ENCODE measurements at places on chromosomes 5 and 9.

DNA sequence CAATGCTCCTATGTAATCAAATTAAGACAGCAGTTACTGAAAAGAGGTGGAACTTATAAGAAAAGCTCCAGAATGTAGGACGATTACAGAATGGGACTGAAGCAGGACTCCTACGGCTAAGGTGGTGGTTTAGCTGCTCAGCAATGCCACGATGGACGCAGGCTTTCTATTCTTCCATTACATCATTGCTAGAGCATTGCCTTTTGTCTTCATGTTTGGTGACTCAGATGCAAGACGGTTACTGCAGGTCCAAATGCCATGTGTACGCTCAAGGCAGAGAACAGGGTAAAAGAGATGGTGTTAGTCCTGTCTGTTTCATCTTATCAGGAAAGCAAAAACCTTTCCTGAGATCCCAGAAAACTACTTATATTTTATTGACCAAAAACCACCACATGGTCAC, 255.1 kb downstream of the ZSWIM6 start:
- no peaks in the 10 kb centered on the region for H3K36me3 ChIP-seq
- H3K27me3 ChIP-seq, result no peaks in the 10 kb centered on the region
- peaks cover 3% of the 10 kb centered on the region for H3K4me1 ChIP-seq
- no peak overlapping the region for H3K27ac ChIP-seq

- no peak overlapping the region for H3K27ac ChIP-seq
- H3K4me1 ChIP-seq, result peaks cover 3% of the 10 kb centered on the region
- no peaks in the 10 kb centered on the region for H3K27me3 ChIP-seq
- H3K36me3 ChIP-seq, result no peaks in the 10 kb centered on the region
- no peak overlapping the region for H3K4me3 ChIP-seq
Observed at GRCh38 chr9:96457266-96457665, 7.3 kb downstream of the HABP4 start.

GRCh38 chr5:141135030-141135717, at the start of gene PCDHB5:
TSS of gene PCDHB5 (plus strand) at chr5:141135206. CDS start at chr5:141135435, 229 bp downstream.
- H3K4me3 ChIP-seq, result peak within 1 kb of the TSS; percentile 35
- H3K4me1 ChIP-seq, result no peaks in the 10 kb centered on the region
- no peak within 1 kb of the TSS for H3K27ac ChIP-seq
- no peaks in the 10 kb centered on the region for H3K27me3 ChIP-seq

GRCh38 chr5:35319333-35320002, 89.2 kb upstream of the PRLR start:
- no peaks in the 10 kb centered on the region for H3K27me3 ChIP-seq
- H3K36me3 ChIP-seq, result no peaks in the 10 kb centered on the region
- H3K4me3 ChIP-seq, result no peak overlapping the region
- H3K4me1 ChIP-seq, result no peaks in the 10 kb centered on the region

GRCh38 chr5:141514330-141515133, 25.7 kb downstream of the PCDHGC5 start:
- DNase-seq, result no peak
- H3K36me3 ChIP-seq, result peaks cover 6% of the 10 kb centered on the region
- H3K27me3 ChIP-seq, result no peaks in the 10 kb centered on the region
- H3K27ac ChIP-seq, result peak overlapping the region; percentile 75
- peaks cover 53% of the 10 kb centered on the region for H3K4me1 ChIP-seq

DNA sequence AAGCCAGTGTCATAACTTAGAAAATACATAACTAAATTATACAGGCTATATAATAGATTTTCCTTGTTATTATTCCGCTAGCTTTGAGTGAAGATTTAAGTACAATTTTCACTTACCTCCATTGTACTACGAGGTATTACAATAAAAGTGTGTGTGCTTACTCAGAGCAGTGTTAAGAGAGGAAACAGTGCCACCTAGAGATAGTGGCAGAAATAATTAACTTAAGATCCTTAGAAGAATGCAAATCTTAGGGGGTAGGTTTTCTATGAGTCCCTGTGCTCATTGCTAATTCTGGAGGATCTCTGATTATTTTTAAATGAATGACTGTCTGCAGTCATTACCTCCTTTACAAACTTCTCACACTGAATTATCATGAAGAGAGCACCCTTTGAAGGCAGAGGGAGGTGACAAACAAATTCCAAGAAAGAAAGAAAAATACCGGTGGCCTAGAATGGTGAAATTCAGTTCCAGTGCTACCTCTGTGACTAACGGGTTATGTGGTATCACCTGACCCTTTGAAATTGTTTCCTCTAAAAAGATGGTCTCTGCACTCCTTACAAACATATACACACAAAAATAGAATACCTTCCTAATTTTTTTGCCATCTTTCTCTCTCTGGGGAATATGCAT, 379.8 kb downstream of the TRIM36 start:
- no peak overlapping the region for H3K27ac ChIP-seq
- no peaks in the 10 kb centered on the region for H3K4me1 ChIP-seq
- no peaks in the 10 kb centered on the region for H3K27me3 ChIP-seq
- no peaks in the 10 kb centered on the region for H3K36me3 ChIP-seq

DNA sequence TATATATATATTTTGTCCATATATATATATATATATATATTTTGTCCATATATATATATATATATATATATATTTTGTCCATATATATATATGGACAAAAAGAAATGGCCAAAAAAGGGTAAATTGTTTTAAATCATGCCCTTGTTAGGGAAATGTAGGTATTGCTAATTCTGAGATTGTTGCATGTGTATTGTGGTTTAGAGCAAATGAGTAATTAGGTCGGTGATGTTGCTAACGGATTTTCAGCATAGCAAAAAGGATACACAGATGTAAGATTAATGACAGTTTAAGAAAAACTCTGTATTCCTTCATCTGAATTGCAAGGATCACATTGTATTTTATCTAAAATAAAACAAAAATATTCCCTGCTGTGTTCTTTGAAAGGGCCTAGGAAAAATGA, 40.2 kb downstream of the OSTF1 start:
- no peaks in the 10 kb centered on the region for H3K27me3 ChIP-seq
- H3K4me1 ChIP-seq, result no peaks in the 10 kb centered on the region
- DNase-seq, result no peak
- no peak overlapping the region for H3K4me3 ChIP-seq
- peaks cover 33% of the 10 kb centered on the region for H3K36me3 ChIP-seq

DNA sequence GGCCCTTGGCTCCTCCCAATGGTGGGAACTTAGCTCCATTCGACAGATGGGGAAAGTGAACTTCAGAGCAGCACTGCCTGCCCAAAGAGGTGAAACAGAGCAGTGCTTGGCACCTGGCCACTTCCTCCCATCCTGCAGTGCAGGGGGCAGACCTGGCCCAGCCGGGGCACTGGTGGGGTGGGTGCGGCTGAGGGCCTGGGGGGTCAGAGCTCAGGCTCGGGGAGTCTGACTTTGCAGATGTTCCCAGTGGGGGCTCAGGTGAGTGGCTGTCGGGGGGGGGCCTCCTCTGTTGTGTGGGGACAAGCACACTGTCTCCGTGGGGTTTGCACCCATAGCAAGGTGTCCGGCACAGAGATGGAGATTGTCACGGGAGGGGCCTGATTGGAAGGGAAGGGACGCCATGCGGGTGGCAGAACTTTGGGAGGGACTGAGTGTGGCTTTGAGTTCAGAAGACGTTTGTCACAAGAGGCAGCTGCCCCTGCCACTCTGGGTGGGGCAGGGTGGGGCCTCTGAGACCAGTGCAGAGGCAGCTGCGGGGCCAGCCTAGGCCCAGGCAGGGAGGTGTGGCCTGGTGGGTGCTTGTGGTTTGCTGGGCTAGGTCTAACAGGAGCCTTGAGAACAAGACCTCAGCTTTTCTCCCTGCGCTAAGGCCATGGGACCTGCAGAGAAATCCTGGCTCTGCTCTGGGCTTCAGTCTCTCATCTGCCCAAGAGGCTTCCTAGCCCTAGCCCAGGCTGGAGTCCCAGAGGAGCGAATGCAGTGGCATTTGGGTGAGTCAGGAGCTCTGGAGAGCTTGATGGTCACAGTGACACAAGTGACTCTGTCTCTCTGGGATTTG, 2.5 kb downstream of the MYMK start:
- DNase-seq, result no peak
- H3K36me3 ChIP-seq, result no peaks in the 10 kb centered on the region
- H3K4me3 ChIP-seq, result no peak overlapping the region
- peaks cover 16% of the 10 kb centered on the region for H3K4me1 ChIP-seq
- no peaks in the 10 kb centered on the region for H3K27me3 ChIP-seq
- no peak overlapping the region for H3K27ac ChIP-seq

DNA sequence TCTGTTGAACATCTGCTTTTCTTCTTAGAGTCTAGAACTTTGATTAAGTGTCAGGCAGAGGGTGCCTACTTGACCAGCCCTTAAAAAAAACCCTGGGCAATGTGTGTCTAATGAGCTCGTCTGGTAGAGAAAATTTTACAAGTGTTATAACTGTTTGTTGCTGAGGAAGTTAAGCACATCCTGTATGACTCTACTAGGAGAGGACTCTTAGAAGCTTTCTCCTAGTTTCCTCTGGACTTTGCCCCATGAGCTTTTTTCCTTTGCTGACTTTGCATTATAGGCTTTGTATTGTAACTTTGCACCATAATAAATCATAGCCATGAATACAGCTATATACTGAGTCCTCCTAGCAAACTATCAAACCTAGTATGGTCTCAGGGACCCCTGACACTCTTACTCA, 39.4 kb downstream of the GNG10 start:
- no peaks in the 10 kb centered on the region for H3K4me1 ChIP-seq
- DNase-seq, result peak; percentile 6
- H3K27ac ChIP-seq, result no peak overlapping the region
- H3K36me3 ChIP-seq, result no peaks in the 10 kb centered on the region
- no peaks in the 10 kb centered on the region for H3K27me3 ChIP-seq

- H3K36me3 ChIP-seq, result no peaks in the 10 kb centered on the region
- peak; percentile 74 for DNase-seq
- no peaks in the 10 kb centered on the region for H3K27me3 ChIP-seq
- H3K4me1 ChIP-seq, result no peaks in the 10 kb centered on the region
- no peak overlapping the region for H3K27ac ChIP-seq
Observed at GRCh38 chr9:1005043-1005667, 28.7 kb downstream of the DMRT3 start.

GRCh38 chr5:119828541-119828940, 199.2 kb downstream of the FAM170A start:
- H3K27me3 ChIP-seq, result no peaks in the 10 kb centered on the region
- no peaks in the 10 kb centered on the region for H3K36me3 ChIP-seq
- no peaks in the 10 kb centered on the region for H3K4me1 ChIP-seq
- DNase-seq, result peak; percentile 11
- no peak overlapping the region for H3K4me3 ChIP-seq

- DNase-seq, result no peak
- H3K27ac ChIP-seq, result no peak overlapping the region
- H3K4me1 ChIP-seq, result peaks cover 8% of the 10 kb centered on the region
- H3K27me3 ChIP-seq, result no peaks in the 10 kb centered on the region
Observed at GRCh38 chr5:15521381-15522186, 21.6 kb downstream of the FBXL7 start.

DNA sequence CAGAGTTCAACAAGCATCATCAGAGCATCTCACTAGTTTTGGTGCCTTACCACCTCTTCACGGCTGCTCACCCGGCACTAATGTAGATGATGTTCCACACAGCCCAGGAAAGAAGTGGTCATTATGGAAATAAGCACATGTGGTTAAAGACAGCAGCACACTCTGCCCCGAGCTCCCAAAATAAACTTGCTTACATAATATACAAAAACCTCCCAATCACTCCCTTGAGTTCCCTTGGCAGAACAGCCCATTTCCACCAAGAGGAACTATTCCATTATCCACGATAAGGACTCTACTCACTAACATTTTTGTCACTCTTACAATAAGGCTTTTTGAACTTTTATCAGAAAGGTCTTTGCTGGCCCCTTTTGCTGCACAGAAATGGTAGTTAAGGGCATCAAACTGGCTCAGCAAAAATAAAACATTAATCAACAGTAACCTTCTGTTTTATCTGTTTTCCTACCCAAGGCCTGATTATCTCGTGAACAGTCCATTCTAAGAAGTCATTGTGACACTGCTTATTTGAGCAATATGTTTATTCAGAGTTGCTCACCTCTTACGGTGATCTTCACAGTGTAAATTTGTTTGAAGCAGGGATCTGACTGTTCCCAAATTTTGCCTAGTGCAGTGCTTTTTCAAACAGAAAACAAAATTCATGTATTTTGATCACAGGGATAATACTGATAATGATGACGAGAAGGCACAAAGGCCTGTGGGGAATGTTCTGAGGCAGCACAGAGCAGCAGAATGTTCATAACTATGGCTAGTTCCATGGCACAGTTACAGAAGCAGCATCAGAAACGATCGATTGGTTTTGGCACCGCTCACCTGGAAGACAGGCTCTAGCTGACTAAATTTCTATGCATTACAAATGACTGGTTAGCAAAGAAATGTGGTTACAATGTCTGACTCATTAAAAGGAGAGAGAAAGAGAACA, 399.8 kb upstream of the PIK3R1 start:
- no peaks in the 10 kb centered on the region for H3K36me3 ChIP-seq
- no peak overlapping the region for H3K4me3 ChIP-seq
- no peak for DNase-seq
